ENCODE measurements at places on chromosomes 13 and 19.
A peak's percentile ranks its signal among the peaks of the same experiment; 100 is the strongest.

- DNase-seq = no peak
Measured at GRCh38 chr19:28456252-28456651, 756.7 kb downstream of the UQCRFS1 start.

DNA sequence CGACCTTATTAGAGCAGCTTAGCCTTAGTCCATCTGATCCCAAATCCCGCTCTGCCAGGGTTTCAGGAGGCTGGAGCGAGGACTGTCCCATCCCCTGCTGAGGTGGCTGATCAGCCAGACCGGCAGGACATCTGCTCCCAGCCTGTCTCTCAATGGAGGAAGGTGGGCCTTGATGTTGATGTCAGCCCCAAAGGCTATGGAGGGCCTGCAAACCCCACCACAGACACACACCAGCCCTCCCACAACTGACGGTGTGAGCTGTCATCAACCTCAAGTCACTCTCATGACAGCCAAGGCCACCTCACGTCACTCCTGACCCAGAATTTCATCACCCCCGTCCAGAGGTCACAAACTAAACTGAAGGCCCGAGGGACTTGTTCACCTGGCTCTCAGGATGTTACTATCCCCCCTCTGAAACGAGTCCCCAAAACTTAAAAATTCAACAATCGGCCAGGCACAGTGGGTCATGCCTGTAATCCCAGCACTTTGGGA, 25.5 kb downstream of the RHPN2 start:
- no peak for DNase-seq

DNA sequence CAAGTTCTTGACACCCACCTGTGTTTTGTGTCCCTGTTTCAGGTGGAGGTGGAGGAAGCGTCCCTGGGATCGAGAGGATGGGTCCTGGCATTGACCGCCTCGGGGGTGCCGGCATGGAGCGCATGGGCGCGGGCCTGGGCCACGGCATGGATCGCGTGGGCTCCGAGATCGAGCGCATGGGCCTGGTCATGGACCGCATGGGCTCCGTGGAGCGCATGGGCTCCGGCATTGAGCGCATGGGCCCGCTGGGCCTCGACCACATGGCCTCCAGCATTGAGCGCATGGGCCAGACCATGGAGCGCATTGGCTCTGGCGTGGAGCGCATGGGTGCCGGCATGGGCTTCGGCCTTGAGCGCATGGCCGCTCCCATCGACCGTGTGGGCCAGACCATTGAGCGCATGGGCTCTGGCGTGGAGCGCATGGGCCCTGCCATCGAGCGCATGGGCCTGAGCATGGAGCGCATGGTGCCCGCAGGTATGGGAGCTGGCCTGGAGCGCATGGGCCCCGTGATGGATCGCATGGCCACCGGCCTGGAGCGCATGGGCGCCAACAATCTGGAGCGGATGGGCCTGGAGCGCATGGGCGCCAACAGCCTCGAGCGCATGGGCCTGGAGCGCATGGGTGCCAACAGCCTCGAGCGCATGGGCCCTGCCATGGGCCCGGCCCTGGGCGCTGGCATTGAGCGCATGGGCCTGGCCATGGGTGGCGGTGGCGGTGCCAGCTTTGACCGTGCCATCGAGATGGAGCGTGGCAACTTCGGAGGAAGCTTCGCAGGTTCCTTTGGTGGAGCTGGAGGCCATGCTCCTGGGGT, 16.7 kb downstream of the PRAM1 start:
- DNase-seq = no peak

DNA sequence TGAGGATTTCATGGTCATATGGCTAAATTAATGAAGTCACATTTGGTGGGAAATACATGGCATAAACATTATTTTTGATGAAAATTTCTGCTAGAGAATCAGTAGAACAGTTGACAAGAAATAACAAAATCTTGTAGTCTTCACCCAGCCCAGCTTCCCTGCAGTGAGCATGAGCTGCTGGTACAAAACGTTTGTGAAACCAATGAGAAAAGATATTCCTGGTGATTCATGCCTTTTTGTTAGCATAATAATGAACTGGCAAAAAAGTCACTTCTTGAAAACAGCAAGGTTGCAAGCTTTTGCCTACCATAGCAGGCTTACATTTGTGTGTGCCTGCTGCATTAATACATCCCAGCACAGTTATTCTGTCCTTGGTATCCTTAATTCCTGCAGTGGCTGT, 475.9 kb upstream of the HTR2A start:
- no peak for DNase-seq

- DNase-seq = no peak
Measured at GRCh38 chr19:44789943-44790483, 12.3 kb downstream of the CBLC start.

DNA sequence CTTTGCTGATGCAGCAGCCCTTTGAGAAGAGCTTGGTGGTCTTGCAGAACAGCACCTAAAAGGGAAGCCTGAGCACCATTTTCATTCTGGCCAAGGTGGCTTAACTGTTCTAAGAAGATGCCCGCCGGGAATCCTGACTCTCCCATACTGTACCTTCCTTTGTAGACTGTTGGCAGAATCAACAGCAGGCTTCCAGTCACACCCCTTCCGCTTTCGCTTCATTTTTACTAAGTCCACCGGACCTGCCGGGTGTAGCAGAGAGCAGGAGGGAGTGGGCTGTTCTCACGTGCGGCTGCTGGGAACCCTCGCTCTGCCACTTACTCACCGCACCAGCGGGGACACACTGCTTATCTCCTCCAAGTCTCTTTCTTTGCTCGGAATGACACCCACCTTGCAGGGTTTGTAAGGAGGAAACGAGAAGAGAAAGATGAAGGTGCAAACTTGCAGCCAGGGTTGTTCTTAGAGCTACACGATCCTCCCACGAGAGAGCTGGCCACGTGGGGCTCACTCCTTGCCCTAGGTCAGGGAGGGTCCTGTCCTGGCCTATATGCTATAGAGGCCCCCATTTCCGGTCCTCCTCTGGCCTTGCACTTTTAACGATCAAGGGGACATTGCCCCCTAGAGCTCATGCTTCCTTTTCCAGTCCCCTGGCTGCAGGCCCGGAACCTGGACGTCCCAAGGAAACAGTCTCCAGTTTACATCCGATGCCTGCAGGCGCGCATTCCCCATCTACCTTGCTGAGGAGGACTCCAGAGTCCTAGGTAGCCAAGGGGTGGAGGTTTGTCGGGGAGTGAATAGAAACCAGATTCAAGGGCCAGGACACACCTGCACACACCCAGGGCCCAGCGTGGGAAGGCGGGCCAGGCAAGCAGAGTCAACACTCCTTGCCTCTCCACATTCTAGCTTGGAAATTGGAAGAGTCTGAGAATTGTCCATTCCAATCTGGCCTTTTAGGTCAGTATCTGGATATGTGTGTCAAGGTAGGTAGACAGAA, 453.6 kb downstream of the IRS2 start:
- DNase-seq = no peak

DNA sequence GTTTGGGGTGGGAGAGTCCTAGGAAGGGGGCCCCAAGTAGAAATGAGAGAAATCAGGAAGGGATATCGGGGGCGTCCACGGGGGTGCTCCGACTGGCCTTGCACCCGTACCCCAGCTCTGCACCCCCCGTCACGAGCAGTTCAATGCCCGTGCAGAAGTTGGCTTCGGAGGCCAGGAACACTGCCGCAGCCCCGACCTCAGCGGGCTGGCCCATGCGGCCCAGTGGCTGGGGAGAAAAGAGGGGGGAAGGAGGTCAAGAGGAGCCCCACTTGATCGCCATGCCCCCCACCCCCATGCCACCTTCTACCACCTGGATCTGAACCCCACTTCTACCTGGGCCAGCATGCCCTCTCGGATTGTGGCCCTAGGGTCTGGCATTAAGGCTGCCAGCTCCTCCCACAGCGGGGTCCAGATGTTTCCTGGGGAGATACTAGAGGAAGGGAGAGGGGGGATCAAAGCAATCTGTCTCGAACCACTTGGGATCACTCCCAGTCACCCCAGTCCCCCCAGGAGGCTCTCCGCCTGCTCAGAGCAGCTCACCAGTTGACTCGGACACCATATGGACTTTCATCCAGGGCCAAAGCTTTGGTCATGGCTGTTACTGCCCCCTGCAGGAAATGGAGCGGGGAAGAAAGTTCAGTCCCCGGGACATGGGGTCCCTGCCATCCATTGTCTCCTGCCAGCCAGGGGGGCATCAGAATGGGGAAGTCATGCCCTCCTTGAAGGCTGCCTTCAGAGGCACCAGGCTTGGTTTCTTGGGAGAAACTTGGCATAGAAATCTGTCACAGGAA, 2.5 kb upstream of the BCAT2 start:
- no peak for DNase-seq

DNA sequence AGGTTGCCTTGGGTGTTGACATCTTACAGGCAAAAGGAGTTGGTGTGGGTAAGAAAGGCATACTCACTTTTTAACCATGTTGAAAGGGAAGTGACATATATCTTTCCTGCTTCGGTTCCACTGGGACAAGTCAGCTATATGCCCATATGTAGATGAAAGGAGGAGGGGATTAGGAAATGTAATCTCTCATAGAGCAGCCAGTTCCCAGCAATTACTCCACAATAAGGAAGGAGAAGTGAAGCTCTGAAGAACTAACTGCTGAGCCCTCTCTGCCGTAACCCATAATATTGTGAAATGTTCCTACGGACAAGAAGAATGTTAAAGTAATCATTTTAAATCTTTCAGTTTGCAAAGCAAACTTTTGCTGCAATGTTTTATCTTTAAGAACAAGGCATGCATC, 82.2 kb downstream of the EDNRB start:
- DNase-seq = no peak

DNA sequence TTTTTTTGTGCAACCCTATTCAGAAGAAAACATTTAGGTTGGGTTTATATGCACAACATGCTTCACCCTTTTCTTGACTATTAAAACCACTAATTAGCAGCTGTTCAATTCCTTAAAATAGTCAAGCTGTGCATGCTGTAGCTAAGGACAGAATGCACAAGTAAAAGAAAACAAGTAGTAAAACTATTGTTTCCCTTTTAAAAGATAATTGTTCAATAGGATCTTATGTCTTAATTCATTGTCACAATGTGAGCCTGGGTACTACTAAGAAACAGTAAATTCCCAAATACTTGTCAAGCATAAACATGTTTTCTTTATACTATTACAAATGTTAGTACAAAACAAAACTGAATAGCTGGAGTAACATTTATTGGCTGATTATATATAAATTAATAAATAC, 32.6 kb upstream of the MIR17HG start:
- no peak for DNase-seq

- DNase-seq = peak; percentile 13
Measured at GRCh38 chr13:39603424-39603947, 493 bp upstream of the LHFPL6 start.

DNA sequence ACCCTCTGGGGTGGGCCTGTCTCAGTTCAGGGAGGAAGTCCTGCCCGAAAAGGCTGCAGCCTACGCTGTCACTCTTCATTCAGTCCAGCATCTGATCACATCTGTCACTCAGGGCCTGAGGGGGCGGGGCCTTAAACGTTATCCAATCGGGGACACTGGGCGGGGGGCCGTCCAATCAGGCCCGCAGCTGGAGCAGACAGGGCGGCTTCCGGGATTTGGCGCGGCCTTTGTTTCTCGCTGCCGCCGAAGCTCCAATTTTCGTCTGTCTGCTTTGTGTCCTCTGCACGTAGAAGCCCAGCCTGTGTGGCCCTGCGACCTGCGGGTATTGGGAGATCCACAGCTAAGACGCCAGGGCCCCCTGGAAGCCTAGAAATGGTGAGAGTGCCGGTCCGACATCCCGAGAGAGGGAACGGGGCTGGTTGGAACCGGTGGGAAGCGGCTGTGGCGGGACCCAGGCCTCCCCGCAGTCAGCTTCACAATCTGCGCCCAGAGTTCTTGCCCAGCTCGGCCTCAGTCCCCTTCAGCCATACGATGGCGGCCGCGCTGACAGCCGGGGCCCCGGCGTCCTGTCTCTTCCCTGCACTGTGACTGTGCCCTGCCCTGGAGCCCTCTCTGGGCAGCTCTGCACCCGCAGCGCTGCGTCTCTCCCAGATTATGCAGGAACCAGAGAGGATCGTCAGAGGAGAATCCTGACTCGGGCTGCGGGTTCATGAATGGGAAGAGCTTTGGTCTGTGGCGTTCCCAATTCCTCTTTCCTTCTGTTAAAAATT, at the start of gene ZNF730:
TSS of gene ZNF730 (plus strand) at position 224 of the 770 bp plus-strand sequence. CDS start at position 373, 149 bp downstream.
- DNase-seq = peak; percentile 22

- DNase-seq = no peak
Measured at GRCh38 chr19:35168196-35168595, 13.7 kb downstream of the FXYD5 start.

- DNase-seq = no peak
Measured at GRCh38 chr13:46983881-46984280, 87.0 kb upstream of the HTR2A start.

DNA sequence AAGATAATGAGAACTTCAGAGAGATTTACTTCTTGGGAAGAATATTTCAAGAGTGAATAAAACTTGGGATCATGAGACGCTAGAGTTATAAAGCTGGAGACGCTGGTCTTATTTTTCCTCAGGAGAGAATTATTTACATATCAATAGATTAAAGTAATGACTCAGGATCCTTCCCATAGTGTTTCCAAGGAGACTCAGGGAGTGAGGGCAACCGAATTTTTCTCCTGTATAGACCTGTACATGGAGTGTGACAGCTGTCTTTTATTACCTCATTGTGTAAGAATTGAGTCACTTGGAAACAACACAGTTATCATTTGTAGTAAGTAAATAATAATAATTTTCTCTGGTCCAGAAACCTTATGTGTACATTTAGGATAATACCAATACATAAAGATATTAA, 1905.5 kb downstream of the OLFM4 start:
- DNase-seq = no peak

DNA sequence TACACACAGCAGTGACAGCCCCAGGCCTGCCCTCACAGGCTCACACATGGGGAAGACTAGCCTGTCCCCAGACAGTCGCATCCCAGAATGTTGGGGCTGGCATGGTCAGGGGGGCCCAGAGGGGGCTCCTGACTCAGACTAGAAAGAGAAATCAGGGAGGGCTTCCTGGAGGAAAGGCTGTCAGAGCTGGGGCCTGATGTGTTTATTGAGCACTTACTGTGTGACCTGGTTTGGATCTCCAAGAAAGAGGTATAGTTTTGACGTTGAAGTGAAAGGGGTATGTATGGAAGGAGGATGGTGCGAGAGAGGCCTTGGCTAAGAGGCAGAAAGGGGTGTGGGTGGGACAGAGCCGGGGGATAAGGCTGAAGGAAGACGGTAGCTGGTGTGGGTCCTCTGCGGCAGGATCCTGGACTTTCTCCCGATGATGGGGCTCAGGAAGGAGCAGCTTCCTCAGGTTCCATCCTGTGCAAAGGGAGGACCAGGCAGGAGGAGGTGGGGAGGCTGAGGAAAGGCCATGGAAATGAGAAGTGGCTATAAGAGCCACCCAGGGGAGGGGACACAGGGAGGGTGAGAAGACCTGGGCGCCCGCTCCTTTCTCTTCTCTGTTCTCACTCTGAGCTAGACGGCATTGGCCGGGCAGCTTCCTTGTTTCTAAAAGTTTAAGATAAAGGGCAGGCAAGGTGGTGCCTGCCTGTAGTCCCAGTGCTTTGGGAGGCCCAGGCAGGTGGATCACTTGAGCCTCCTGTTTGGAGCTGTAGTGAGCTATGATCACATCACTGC, 16.1 kb upstream of the BCL3 start:
- DNase-seq = no peak

DNA sequence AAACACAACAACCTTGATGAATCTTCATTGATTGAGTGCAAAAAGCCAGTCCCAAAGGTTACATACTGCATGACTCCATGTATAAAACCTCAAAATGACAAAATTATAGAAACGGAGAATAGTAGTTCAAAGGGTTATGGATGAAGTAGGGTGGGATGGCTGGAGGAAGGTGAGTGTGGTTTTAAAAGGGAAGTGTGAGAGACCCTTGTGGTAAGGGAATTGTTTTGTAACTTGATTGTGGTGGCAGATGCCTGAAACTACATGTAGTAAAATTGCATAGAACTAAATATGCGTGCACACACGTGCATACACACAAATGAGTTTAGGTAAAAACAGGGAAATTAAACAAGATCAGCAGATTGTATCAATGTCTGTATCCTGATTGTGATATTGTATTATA, 340.7 kb downstream of the MTUS2 start:
- no peak for DNase-seq

- DNase-seq = no peak
Measured at GRCh38 chr13:30776661-30777060, 41.3 kb downstream of the ALOX5AP start.

Measured in GM04503 (cell line).